ENCODE measurements at places on chromosomes 16 and 17. TPM values are rescaled to one million over a fixed set of nuclear protein-coding genes. Genes with fewer than 3 reads are reported as not detected.

GRCh38 chr16:5056352-5056751, 9.4 kb downstream of the C16orf89 start:
- no peak for DNase-seq

CLTC gene
- total RNA-seq, result 220 TPM

CEP295NL gene
- total RNA-seq, result 5.5 TPM

ACSM2A gene
- total RNA-seq, result not detected

DNA sequence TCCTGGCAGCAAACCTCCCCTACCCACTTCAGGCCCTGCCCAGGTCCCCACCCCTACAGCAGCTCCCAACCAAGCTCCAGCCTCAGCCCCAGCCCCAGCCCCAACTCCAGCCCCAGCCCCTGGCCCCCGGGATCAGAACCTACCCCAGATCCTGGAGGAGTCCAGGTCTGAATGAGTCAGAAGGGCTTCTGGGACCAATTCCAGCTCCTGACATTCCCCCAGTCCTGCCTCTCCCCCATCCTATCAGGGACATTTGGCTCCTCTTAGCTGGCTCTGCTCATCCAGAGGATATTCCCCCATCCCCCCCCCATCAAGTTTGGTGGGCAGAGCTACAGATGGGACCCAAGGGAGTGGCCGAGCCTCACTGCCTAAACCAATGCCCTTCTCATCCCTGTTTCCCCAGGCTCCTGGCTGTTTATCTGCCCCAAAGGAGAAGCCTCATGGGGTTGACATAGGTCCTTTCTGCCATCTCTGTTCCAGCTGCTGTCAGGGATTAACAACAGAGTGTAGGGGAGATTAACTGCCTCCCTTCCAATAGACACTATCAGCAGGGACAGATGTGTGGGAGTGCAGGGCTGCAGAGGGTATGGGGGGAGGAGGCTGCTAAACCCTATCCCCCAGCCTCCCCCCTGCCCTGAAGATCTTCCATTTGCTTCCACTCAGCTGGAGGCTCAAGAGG, 16.5 kb downstream of the CNTNAP1 start:
- no peak for DNase-seq

DNA sequence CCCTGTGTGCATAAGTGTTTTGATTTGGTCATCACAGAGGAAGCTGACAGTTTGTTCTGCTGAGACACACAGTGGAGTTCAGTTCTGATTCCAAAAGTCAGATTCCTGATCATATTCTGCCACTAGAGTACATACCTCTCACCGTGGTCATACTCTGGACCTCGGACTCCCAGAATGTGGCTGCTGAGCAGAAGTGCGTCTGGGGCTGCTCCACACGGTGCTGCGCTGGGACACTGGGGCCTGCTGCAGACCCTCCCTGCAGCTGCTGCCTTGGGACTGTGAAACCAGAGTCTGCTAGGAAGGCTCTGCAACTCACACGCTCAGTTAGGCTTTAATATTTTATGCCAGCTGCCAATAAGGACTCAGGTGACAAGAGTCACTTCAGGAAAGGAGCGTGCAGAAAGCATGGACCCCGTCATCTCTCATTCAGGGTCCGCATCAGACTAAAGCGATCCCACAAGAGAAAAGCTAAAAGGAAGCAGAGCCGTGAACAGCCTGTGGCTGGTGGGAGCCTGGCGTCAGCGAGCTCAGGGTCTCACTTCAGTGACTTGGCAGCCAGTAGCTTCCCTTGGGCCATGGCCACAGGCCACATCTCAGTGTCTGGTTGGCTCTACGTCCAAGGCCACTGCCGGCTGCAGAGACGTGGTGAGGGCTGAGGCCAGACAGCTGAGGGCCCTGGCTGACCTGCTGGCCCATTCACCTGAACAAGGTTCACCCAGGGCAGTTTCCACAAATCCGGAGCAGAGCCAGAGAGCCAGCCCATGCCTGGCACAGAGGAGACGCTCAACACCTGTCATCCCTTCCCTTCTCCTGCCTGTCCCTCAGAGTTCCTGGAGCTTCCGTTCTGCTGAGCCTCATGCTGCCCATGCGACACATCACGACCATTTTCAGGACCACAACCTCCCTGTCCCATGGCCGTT, 24.7 kb upstream of the KIFC3 start:
- DNase-seq, result no peak

DNA sequence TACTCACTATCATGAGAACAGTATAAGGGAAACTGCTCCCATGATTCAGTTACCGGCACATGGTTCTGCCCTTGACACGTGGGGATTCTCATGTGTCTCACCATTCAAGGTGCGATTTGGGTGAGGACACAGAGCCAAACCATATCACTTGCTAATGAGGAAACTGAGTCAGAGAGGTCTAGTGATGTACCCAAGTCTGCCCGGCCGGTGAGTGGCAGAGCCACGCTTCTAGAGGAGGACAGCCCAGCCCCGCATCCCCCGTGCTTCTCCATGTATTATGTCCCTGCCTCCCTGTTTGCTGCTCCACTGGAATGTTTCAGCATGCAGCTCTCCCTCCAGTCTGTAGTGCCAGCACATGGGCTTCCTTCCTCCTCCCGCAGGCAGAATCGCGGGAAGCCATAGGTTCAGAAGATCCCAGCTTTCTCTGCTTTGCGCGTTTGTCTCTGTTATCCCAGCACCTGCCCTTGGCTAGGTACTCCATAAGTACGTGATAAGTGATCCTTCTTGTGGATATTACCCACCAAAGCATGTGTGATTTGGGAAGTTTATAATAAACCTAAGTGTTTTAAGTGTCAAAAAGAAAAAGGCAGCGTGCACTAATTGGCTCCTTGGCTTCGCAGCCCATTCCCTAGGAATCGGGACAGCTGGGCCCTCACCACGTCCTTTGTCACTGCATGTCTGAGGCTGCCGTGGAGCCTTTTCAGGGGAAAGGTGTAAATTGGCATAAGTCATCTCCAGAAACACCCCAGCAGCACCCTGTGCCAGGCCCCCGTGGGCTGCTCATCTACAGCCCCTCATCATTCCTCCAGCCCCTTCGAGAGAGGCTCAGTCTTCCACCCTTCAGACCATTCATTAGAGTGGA, 103.8 kb downstream of the CLEC16A start:
- DNase-seq, result no peak

GRCh38 chr17:34598161-34598776, 18.9 kb downstream of the TMEM132E start:
- no peak for DNase-seq

TBC1D3C gene
- 0.38 TPM for total RNA-seq

Measured in lower lobe of right lung (tissue), 2 donors.